ENCODE measurements at places on chromosomes 3 and 15.
A peak's percentile ranks its signal among the peaks of the same experiment; 100 is the strongest.

GRCh38 chr3:186457236-186457635 lies 86.9 kb downstream of the CRYGS start:
- no peak for DNase-seq

DNA sequence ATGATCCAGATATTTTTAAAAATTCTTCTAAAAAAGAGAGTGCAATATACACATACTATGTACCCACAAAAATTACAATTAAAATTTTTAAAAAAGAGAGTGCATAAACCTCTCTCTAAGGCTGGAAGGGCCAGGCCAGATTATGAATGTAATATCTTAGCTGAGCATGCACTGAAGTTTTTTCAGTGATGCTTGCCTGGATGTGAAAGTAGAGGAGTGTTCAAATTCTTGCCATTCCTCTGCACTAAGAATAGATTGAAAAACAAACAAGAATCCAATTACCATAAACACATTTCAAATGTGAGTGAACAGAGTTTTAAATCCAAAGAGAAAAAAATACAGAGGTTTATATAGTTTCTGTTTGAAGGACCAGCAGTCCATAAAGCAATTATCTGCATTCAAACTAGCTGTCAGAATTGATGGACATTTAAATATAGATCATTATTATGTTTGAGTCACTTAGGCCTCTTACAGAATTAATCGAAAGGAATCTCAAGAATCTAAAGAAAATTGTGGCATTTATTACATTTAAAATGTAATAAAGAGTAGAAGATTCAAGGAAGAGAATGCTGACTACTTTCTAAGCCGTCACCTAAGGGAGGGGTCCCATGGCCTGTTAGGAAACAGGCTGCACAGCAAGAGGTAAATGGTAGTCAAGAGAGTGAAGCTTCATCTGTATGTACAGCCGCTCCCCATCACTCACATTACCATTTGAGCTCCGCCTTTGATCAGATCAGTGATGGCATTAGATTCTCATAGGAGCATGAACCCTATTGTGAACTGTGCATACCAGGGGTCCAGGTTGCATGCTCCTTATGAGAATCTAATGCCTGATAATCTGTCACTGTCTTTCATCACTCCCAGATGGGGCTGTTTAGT lies 159.3 kb upstream of the MDFIC2 start:
- DNase-seq = no peak

DNA sequence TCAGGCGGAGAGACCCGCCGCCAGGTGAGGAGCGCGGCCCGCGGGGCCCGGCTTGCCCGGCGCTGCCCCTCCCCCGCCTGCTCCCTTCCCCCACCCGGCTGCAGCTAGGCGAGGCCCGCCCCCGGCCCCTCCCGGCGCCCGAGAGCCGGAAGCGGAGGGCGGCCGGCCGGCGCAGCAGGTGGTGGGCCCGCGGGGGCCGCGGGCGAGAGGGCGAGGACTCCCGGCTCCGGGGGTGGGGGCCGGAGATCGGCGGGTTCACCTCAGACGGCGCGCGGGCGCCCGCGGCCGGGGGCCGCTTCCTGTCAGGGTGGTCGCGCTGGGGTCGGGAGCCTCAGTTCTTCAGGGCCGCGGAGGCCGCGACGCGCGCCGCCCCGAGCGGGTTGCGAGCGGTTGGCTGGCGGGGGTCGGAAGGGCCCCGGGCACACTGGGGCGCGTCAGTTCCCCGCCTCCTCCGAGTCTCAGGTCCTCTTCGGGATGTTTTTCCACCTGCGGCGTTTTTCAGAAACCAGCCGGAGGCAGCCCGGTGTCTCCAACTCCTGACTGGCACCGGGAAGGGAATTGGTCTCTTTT lies 395 bp downstream of the ZFAND6 start:
- peak; percentile 65 for DNase-seq

- DNase-seq = peak; percentile 17
Measured at GRCh38 chr3:58357402-58357801, 24.7 kb downstream of the PXK start.

DNA sequence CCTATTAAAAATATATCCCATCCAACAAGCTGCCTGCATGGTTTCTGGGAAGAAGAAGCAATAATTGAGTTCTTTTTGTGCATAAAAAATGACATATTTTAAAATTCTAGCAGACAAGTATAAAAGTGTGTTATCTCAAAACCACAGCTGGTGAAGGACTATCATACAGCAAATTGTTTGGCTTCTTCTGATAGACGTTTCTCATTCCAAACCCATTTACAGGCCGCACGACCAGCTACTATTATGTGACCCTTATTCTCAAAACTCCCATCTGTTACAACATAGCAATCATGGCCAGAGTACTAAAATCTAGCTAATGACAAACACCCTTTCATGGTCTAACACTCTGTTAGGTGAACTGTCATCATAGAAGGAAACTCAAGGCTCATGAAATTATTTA lies 21.7 kb downstream of the ETFA start:
- DNase-seq = no peak

GRCh38 chr3:186620213-186621092 lies 7.6 kb downstream of the AHSG start:
- no peak for DNase-seq

DNA sequence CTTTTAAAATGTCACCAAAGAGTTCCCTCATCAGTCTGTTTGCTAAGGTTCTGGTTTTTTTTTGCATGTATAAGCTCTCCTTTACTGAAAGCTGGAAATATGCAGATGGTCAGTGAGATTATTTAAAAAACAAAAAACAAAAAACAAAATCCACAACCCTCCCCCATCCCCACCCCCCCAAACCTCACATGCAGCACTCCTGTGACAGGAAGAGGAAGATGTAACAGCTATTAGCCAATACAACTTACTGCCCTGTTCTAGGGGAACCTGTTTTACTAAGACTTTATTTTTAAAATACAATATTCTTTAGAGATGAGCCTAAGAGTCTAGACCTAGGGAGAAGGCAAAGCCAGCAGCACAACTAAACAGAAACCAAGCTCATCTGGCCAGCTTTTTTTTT lies 39.5 kb downstream of the ANP32A start:
- DNase-seq = no peak

- DNase-seq = no peak
Measured at GRCh38 chr3:134680796-134681521, 30.1 kb upstream of the KY start.

DNA sequence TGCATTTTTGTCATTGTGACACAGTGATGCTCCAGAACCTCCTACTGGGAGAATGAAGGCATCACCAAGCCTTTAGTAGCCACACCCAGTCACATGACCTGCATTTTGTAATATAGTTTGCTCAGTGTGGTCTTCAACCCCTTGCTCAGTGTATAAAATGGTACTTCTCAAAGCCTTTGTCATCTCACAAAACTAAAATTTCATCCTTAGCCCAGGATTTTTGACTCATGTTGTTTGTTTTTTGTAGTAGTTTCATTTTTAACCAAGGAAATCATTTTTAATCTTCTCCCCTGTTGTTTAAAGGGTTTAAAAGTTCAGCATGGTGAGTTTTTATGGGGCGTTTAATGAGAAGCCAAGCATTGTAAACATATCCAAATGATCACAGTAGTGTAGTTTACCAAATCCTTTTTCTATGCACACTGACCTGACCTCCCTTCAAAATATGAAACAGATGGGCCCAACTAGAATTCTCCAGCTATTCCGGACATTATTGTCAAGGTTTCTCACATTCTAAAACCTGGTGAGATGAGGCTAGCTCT lies 123.5 kb upstream of the IL12A start:
- DNase-seq = no peak

GRCh38 chr15:77527831-77528231 lies 104.9 kb downstream of the LINGO1 start:
- no peak for DNase-seq

DNA sequence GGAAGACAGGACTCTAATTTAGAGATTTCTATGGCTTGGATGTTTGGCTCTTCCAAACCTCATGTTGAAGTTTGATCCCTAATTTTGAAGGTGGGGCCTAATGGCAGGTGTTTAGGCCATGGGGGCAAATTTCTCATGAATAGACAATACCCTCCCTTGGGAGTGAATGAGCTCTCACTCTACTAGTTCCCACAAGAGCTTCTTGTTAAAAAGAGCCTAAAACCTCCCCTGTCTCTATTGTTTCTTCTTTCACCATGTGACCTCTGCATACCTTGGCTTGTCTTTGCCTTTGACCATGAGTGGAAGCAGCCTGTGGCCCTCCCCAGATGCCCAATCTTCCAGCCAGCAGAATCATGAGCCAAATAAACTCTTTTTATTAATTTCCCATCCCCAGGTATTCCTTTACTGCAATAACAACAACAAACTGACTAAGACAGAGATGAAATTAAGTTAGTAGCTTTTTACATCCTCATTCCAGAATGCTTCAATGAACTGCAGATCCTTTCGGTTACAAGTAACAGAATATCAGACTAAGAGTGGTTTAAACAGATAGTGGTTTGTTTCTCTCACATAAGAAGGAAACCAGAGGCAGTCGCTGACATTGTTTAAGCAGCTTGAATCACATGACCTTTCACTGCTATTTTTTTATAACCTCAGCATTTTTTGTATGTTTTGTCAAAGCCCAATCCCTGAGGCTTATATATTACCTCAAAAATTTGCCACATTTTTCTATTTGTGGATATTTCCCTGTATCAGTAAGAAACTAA lies 1013.3 kb upstream of the SEMA6D start:
- DNase-seq = no peak

DNA sequence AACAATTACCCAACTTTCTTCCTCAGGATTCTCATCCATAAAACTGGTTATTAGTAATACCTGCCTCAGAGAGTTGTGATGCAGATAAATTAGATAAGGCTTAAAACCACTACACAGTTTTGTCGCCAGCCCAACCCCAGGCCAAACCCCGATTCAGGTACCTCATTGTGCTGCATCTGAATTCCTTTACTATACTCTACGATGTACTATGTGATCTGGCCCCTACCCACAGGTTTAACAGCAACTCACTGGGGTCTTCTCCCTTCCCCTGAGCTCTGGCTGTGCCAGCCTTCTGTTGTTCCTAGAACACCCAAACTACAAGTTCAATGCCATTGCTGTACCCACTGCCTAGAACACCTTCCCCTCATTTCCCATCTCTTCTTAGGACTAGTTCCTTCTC lies 64.6 kb downstream of the MYO5A start:
- DNase-seq = peak; percentile 19

- no peak for DNase-seq
Measured at GRCh38 chr3:34174740-34175139, 376.3 kb downstream of the PDCD6IP start.

- DNase-seq = no peak
Measured at GRCh38 chr3:123590685-123591450, 6.0 kb upstream of the HACD2 start.

DNA sequence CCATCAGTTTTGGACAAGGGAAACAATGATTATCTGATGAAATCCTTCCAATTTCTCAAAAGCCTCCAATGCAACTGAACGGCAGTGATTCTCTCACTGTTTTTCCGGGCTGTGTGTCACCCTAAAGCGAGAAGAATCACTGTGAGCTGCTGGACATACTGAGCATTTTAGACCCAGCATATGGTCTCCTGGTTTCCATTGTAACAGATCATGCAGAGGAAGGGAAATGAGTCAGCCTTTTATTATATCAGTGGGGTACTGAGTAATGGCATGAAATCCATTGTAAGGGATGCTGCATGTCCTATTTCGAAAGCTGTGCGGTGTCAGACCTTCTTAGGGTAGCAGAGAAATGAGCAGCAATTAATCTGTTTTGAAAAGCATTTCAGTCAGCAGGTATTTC lies 287.1 kb downstream of the IL5RA start:
- no peak for DNase-seq

DNA sequence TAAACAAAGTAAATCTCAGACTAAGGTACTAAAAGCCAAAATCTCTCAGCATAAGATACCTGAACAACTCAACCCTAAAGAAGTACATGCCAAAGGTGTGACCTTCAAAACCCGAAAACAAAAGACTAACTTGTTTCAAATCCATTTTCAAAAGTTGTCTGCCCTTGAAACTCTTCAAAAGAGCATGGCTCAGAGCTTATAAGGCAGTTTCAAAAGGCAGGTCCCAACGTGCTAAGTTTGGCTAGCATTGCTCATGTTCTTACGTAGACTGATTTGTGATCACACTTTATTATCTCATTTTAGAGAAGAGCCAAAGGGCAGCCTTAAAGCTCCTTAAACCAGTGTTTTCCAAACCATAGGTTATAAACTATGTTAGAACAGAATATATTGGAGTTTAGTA lies 112.2 kb downstream of the FEZF2 start:
- no peak for DNase-seq

DNA sequence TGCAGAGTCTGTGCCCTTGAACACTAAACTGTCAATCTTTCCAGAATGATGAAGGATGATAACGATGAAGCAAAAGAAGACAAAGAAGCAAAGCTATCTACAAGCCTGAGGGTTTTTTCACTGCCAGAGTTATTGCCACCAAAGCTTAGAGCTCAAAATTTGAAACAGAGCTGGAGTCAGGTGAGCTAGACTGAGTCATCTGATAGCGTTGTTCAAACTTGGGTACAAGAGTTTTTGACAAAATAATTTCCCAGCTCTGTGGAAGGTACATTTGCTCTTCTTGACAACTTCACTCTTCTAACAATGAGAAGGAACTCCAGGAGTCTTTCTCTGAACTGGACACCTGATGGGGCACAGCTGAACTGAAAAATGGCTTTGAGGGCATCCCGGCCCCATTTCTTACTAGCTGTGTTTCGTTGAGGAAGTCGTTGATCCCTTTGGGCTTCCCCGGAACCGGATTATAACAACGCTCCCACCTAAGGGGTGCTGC lies 715 bp downstream of the MCCC1 start:
- peak; percentile 44 for DNase-seq

DNA sequence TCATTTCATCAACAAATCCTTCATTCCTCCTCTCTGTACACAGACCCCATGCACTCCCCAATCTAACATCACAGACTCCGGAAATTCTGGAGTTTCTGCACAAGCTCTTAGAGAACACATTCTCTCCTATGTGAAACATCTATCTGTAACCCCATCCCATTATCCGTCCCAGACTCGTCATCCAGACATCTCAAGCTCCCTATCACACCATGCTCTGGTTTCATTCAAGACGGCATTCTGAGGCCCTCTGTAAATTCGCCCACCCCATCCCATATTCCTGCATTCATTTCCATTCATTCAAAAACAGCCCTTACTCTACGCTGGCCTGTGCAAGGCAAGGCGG lies 575 bp downstream of the LEO1 start:
- no peak for DNase-seq

All from activated CD4-positive, alpha-beta memory T cell treated with anti-CD3 and anti-CD28 coated beads for 36 hours (primary cell).